ENCODE measurements at places on chromosomes 5 and 9.
A peak's percentile ranks its signal among the peaks of the same experiment; 100 is the strongest.

DNA sequence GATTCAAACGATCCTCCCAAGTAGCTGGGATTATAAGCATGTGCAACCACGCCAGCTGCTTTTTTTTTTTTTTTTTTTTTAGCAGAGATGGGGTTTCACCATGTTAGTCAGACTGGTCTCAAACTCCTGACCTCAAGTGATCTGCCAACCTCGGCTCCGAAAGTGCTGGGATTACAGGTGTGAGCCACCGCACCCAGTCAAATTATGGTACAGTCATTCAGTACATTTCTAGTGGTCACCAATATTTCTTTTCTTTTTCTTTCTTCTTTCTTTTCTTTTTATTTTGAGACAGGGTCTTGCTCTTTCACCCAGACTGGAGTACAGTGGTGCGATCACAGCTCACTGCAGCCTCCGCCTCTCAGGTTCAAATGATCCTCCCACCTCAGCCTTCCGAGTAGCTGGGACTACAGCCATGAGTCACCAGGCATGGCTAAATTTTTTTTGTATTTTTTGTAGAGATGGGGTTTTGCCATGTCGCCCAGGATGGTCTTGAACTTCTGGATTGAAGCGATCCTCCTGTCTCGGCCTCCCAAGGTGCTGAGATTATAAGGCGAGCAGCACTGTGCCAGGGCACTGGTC lies 25.4 kb upstream of the DCP2 start:
- peak; percentile 59 for DNase-seq

- no peak for DNase-seq
Observed at GRCh38 chr5:107576155-107576554, 94.6 kb downstream of the EFNA5 start.

DNA sequence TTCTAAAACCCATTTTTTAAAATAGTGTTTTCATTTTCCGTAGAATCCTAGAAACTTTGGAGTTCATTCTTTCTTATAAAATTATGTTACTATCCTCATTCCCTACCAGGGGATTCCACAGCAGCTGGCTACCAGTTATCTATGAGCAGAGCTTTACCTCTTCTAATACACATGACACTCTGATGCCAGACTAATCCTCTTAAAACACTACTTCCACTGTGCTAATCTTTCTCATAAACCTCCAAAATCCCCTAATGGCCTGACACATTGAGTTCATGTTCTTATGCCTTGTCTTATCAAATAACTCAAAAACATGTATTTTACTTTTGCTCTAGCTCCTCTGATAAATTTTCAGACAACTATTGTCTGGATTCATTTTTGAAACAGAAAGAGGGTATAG lies 633.6 kb upstream of the FTMT start:
- no peak for DNase-seq

- DNase-seq, result no peak
Observed at GRCh38 chr5:154077696-154078095, 38.9 kb downstream of the MFAP3 start.

GRCh38 chr5:126937771-126938170 lies 92.6 kb downstream of the MARCHF3 start:
- no peak for DNase-seq
